Naive thymus-derived CD8-positive, alpha-beta T cell (primary cell): ENCODE measurements at places on chromosomes 1 and 21. TPM values are rescaled to one million over a fixed set of nuclear protein-coding genes. Genes with fewer than 3 reads are reported as not detected.

The SH3BGR gene
- 2.8 TPM for total RNA-seq

The KCNE2 gene
- total RNA-seq, result not detected

The PTAFR gene
- total RNA-seq, result 0.70 TPM

The CLCA4 gene
- 0.11 TPM for total RNA-seq

The CD5L gene
- not detected for total RNA-seq

The COL18A1 gene
- 22.2 TPM for total RNA-seq

- H3K36me3 ChIP-seq, result no peaks in the 10 kb centered on the region
- DNase-seq, result no peak
- no peak overlapping the region for H3K27ac ChIP-seq
- no peak overlapping the region for H3K4me3 ChIP-seq
- H3K27me3 ChIP-seq, result no peaks in the 10 kb centered on the region
- H3K4me1 ChIP-seq, result peaks cover 36% of the 10 kb centered on the region
Observed at GRCh38 chr1:30715216-30715615, 8.2 kb downstream of the MATN1 start.

- no peak for DNase-seq
- no peaks in the 10 kb centered on the region for H3K36me3 ChIP-seq
- peaks cover 7% of the 10 kb centered on the region for H3K27me3 ChIP-seq
- no peaks in the 10 kb centered on the region for H3K4me1 ChIP-seq
- H3K4me3 ChIP-seq, result no peak overlapping the region
Observed at GRCh38 chr1:12075195-12076114, 12.4 kb downstream of the TNFRSF8 start.

- no peak overlapping the region for H3K27ac ChIP-seq
- H3K4me3 ChIP-seq, result no peak overlapping the region
- H3K27me3 ChIP-seq, result peaks cover 37% of the 10 kb centered on the region
- H3K4me1 ChIP-seq, result no peaks in the 10 kb centered on the region
Observed at GRCh38 chr1:99674115-99675064, 28.5 kb downstream of the PALMD start.

DNA sequence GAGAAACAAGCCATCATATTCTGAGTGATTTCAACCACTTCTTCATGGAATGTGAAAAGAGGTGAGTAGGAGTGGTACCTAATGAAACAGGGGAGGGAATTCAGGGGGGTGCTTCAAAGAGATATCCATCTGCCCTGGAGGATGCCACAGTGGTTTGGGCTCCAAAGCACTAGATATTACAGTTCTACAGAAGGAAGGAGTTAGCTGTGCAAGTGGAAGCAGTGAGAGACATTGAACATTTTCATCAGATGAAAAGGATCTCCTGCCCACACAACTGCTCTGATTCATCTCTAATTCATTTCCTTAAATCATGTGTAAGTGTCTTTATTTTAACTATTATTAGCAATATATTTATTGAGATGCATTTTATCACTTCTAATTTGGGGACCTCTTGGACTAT, 2.8 kb upstream of the RGS5 start:
- no peak overlapping the region for H3K4me3 ChIP-seq
- no peak overlapping the region for H3K27ac ChIP-seq
- H3K27me3 ChIP-seq, result peaks cover 1% of the 10 kb centered on the region
- no peak for DNase-seq
- H3K36me3 ChIP-seq, result no peaks in the 10 kb centered on the region
- H3K4me1 ChIP-seq, result no peaks in the 10 kb centered on the region

GRCh38 chr1:231639819-231640218, 13.2 kb downstream of the DISC1 start:
- H3K4me3 ChIP-seq, result no peak overlapping the region
- DNase-seq, result no peak
- no peak overlapping the region for H3K27ac ChIP-seq
- no peaks in the 10 kb centered on the region for H3K27me3 ChIP-seq
- peaks cover 53% of the 10 kb centered on the region for H3K4me1 ChIP-seq

- H3K27me3 ChIP-seq, result no peaks in the 10 kb centered on the region
- DNase-seq, result no peak
Observed at GRCh38 chr1:231971397-231972110, 345.0 kb downstream of the DISC1 start.

- H3K27ac ChIP-seq, result no peak overlapping the region
- no peaks in the 10 kb centered on the region for H3K27me3 ChIP-seq
- no peaks in the 10 kb centered on the region for H3K4me1 ChIP-seq
Observed at GRCh38 chr21:20662514-20662913, 335.7 kb upstream of the NCAM2 start.

- H3K27ac ChIP-seq, result no peak overlapping the region
- H3K36me3 ChIP-seq, result no peaks in the 10 kb centered on the region
- H3K4me3 ChIP-seq, result no peak overlapping the region
- no peak for DNase-seq
- no peaks in the 10 kb centered on the region for H3K27me3 ChIP-seq
Observed at GRCh38 chr1:239899747-239900146, 191.9 kb upstream of the FMN2 start.

- H3K27me3 ChIP-seq, result peaks cover 6% of the 10 kb centered on the region
- no peaks in the 10 kb centered on the region for H3K36me3 ChIP-seq
- H3K27ac ChIP-seq, result no peak overlapping the region
- no peak overlapping the region for H3K4me3 ChIP-seq
- H3K4me1 ChIP-seq, result peaks cover 30% of the 10 kb centered on the region
Observed at GRCh38 chr1:85330711-85331290, 54.4 kb upstream of the BCL10 start.

- H3K27ac ChIP-seq, result no peak overlapping the region
- no peak for DNase-seq
- no peaks in the 10 kb centered on the region for H3K27me3 ChIP-seq
- peaks cover 8% of the 10 kb centered on the region for H3K4me1 ChIP-seq
Observed at GRCh38 chr1:186442651-186443375, 18.1 kb downstream of the PDC start.

DNA sequence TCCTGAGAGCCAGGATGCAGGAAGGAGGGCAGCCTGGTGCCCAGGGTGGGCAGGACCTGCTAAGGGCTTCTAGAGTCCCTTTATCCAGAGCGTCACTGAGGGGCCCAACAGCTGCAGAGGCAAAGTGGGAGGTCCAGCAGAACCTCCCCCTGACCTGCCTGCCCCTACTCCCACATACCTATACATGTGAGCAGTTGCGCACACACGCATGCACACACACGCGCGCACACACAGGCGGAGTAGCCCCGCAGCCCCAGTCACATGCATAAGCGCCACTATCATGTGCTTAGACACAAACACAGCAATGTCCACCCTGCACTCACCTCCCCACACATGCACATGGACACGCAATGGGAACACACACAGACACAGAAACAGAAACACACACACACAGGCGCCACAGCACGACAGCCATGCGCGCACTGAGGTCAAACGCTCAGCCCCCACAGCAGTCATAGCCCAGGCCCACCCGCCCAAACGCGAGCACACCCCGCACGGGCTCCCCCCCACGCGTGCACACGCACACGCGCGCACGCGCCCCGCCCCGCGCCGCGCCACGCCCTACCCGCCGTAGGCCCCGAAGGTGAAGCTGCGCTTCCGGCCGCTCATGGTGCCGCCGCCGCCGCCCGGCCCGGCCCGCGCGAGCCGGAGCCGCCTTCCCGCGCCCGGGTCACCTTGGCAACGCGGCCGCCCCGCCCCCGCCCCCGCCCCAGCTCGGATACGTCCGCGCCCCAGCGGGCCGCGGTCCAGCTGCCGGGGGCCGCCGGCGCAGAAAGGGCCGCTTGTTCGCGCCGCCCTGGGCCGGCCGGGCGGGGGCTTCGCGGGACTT, 17.7 kb downstream of the RAP1GAP start:
- H3K27me3 ChIP-seq, result peaks cover 15% of the 10 kb centered on the region
- peak; percentile 32 for DNase-seq
- peak overlapping the region; percentile 59 for H3K27ac ChIP-seq

DNA sequence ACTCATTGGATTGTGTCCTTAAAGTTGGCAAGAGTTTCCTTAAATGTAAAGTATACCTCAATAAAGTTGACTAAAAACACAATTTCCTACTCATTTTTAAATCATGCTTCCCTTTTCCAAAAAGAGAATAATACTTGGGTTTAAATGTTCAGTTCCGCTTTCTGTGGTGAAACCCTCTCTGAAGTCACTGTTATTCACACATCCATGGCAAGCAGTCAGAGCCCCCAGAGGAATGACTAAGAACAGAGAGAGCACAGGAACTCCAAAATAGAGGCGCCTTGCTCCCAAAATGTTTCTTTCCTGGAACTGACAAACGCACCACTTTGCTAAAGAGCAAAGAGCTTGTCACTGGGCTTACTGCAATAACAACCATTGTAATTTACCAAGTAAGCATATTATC, 142.5 kb downstream of the TIAM1 start:
- H3K27me3 ChIP-seq, result no peaks in the 10 kb centered on the region
- no peaks in the 10 kb centered on the region for H3K36me3 ChIP-seq
- DNase-seq, result no peak
- H3K4me1 ChIP-seq, result peaks cover 3% of the 10 kb centered on the region
- H3K4me3 ChIP-seq, result no peak overlapping the region

DNA sequence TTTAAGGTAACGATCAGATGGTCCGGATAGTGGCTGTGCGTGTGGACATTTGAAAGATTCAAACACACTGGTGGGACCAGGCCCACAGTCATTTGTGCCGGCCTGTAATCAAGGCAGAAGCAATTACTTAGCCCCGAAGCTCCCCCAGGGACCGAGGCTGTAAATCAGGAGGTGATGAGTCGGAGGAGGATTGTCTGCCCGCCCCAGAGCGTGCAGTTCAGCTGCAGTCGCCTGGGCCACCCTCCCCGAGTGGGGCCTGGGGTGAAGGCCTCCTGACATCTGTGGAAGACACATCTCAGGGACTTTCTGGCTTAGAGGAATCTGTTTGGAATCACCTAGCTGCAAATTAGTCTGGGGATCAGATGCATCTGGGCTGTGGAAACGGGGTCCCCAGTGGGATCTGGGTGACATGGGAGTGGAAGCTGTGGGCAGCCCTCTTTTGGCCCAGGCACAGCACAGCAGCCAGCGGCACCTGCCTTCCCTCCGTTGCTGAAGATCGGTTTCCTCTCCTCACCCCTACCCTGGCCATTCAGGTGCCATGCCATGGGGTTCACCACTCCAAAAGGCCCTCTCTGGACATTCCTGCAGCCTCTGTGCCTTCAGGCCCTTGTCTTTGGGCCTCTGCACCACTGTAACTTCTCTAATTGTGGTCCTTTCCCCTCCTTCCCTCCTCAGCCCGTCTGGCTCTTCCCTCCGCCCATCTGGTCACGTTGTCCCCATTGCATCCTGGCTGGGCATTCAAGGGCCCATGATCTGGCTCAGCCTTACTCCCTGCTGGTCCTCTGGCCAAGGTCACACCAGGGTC, 25.7 kb downstream of the LHX4 start:
- H3K36me3 ChIP-seq, result no peaks in the 10 kb centered on the region
- H3K27ac ChIP-seq, result no peak overlapping the region
- H3K4me3 ChIP-seq, result no peak overlapping the region
- H3K4me1 ChIP-seq, result peaks cover 6% of the 10 kb centered on the region
- H3K27me3 ChIP-seq, result peaks cover 22% of the 10 kb centered on the region

DNA sequence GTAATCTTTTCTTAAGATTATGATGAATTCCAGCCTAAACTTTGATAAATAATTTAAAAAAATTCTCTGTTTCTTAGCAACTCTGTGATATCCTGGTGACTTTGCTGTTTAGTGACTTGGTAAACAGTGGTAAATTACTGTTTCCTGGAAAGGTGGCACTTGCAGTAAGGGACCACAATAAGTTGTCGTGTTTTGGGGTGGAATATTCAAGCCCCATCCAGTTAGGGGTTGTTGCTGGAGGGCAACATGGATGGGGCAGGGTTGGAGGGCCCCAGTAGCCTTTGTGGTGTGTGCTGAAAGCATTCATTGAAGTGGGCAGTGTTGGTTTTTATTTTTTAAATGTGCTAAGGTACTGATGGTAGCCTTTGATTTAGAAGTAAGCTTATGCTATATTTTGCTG, 30.3 kb downstream of the PRDM2 start:
- H3K27ac ChIP-seq, result peak overlapping the region; percentile 99
- no peaks in the 10 kb centered on the region for H3K27me3 ChIP-seq
- H3K4me1 ChIP-seq, result peaks cover 95% of the 10 kb centered on the region
- H3K36me3 ChIP-seq, result peaks cover 12% of the 10 kb centered on the region
- peak overlapping the region; percentile 82 for H3K4me3 ChIP-seq
- no peak for DNase-seq

GRCh38 chr1:235854347-235854746, 12.4 kb downstream of the LYST start:
- H3K27me3 ChIP-seq, result no peaks in the 10 kb centered on the region
- H3K4me1 ChIP-seq, result peaks cover 20% of the 10 kb centered on the region
- H3K4me3 ChIP-seq, result no peak overlapping the region
- no peak for DNase-seq
- H3K36me3 ChIP-seq, result no peaks in the 10 kb centered on the region

DNA sequence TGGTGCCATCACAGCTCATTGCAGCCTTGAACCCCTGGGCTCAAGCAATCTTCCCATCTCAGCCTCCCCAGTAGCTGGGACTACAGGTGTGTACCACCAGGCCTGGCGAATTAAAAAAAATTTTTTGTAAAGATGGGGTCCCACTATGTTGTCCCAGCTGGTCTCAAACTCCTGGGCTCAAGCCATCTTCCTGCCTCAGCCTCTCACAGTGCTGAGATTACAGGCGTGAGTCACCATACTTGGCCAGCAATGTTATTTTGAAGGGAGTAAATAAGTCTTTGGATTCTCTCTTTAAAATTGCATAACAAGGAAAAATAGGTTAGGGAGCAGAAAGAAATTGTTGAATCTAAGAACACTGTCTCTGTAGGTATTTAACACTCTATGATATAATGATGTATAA, 111.3 kb downstream of the RPS6KC1 start:
- DNase-seq, result no peak
- H3K4me1 ChIP-seq, result peaks cover 3% of the 10 kb centered on the region

- no peaks in the 10 kb centered on the region for H3K36me3 ChIP-seq
- no peak overlapping the region for H3K27ac ChIP-seq
- peaks cover 16% of the 10 kb centered on the region for H3K27me3 ChIP-seq
- no peaks in the 10 kb centered on the region for H3K4me1 ChIP-seq
- H3K4me3 ChIP-seq, result no peak overlapping the region
Observed at GRCh38 chr1:55010887-55011217, 12.1 kb downstream of the BSND start.

- peaks cover 1% of the 10 kb centered on the region for H3K4me1 ChIP-seq
- H3K27me3 ChIP-seq, result no peaks in the 10 kb centered on the region
- no peaks in the 10 kb centered on the region for H3K36me3 ChIP-seq
- no peak for DNase-seq
- H3K27ac ChIP-seq, result no peak overlapping the region
Observed at GRCh38 chr1:67575861-67576260, 109.1 kb upstream of the GADD45A start.

DNA sequence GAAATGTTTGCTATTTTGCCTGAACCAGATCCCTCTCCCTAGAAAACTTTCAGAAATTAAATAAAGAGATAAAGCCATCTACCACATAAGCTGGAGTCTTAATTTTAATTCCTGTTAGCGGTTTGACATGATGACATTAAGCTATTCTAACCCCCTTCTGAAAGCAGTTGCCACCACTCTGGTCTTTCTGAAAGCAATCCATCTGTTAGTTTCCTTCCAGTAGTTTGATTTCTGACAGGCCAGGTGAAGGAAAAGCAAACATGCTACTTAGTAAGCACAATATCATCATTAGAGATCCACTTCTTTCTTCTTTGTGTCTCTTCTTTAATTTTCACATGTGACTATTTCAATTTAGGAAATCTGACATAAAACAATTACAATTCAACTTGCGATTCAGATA, 39.9 kb downstream of the RGL1 start:
- H3K27ac ChIP-seq, result no peak overlapping the region
- no peaks in the 10 kb centered on the region for H3K27me3 ChIP-seq
- H3K4me1 ChIP-seq, result peaks cover 5% of the 10 kb centered on the region
- H3K4me3 ChIP-seq, result no peak overlapping the region
- no peak for DNase-seq
- H3K36me3 ChIP-seq, result no peaks in the 10 kb centered on the region
